ENCODE measurements at places on chromosomes 16 and 17.

DNA sequence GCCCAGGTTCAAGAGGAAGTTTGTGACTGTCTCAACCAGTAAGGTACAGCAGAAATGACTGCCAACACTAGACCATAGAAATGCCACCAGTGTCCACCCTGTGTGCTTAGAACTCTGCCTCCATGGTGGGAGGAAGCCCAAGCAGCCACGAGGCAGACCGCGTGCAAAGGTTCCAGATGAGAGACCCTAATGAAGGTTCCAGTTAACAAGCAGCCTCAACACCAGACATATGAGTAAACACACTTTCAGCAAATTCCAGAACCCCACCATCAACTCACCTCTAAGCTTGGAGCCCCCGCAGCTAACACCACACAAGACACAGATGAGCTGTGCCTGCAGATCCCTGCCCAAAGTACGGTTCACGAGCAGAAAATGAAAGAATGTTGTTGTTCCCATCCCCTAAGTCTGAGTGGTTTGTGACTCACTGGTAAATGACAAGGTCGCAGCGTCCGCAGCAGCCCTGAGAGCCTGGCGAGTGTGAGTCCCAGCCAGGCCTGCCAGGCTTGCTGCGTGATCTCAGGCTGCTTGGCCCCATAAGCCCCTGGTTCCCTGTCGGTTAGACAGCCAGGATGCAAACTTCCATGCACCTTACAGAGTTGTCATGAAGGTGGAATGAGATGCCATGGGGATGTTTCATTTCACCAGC lies 193.7 kb downstream of the C16orf95 start:
- DNase-seq: no peak

DNA sequence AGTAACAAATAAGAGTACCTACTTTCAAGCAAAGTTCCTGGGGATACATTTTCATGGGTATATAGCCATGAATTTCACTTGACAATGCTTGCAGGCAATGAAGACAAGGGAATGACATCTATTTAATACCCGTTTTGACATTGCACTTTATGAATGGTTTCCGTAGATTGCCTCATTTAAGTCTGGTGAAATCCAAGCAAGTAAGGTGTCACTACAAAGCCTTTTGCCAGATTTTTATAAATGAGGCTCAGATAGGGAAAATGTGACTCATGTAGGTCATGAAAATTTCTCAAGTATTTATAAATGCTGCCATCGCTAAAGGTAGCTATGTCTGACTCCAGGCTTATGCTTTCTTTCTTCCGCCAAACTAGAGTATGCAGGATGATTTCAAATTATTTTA lies 644.3 kb downstream of the CDH8 start:
- DNase-seq: no peak

DNA sequence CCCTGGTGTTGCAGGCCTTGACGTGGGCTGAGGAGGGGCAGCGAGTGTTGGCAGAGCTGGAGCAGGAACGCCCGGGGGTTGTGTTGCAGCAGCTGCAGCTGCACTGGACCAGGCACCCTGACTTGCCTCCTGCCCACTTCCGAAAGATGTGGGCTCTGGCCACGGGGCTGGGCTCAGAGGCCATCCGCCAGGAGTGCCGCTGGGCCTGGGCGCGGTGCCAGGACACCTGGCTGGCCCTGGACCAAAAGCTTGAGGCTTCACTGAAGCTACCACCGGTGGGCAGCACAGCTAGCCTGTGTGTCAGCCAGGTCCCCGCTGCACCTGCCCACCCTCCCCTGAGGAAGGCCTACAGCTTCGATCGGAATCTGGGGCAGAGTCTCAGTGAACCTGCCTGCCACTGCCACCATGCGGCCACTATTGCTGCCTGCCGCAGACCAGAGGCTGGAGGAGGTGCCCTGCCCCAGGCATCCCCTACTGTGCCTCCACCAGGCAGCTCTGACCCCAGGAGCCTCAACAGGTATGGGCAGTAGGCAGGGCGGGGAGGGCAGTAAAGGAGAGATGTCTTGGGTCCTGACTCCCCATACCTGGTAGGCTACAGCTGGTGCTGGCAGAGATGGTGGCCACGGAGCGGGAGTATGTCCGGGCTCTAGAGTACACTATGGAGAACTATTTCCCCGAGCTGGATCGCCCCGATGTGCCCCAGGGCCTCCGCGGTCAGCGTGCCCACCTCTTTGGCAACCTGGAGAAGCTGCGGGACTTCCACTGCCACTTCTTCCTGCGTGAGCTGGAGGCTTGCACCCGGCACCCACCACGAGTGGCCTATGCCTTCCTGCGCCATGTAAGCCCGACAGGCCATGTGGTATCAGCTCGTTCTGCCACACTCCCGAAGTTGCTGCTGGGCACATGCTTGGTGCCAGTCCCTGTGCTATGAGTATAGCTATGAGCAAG lies 5.6 kb downstream of the PLEKHG4 start:
- DNase-seq: no peak

- no peak for DNase-seq
These were observed 14.5 kb downstream of the ALDH3A2 start for GRCh38 chr17:19663097-19663496.

DNA sequence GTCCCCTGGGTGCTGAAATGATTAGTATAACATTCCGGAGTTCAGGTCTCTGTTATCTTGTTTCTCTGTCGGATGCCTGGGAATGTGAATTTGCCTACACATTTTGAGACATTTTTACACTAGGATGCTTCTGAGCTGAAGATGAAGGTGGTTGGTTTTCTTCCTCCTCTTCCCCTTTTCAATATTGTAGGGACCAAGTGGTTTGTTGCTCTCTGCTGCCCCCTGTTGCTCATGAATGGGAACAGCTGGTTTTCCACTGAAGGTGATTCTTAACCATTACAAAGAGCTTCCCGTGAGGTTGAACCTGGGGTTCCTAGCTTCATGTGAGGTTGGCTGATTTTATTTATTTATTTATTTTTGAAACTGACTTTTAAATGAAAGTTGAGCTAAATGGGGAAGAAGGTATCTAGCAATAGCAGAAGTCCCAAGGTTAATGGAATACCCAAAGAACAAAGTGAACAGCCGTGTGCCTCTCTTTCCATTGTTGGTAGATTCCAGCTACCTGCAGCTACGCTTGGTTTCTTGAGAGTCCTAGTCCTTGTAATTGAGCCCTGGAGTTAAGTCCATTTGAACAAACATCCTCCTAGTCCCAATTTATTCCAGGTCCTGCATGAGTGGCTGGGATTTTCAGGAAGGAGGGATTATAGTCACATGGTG lies 983.9 kb upstream of the EEF2KMT start:
- DNase-seq: no peak

- no peak for DNase-seq
These were observed 35.4 kb downstream of the SNX20 start for GRCh38 chr16:50645563-50646220.

DNA sequence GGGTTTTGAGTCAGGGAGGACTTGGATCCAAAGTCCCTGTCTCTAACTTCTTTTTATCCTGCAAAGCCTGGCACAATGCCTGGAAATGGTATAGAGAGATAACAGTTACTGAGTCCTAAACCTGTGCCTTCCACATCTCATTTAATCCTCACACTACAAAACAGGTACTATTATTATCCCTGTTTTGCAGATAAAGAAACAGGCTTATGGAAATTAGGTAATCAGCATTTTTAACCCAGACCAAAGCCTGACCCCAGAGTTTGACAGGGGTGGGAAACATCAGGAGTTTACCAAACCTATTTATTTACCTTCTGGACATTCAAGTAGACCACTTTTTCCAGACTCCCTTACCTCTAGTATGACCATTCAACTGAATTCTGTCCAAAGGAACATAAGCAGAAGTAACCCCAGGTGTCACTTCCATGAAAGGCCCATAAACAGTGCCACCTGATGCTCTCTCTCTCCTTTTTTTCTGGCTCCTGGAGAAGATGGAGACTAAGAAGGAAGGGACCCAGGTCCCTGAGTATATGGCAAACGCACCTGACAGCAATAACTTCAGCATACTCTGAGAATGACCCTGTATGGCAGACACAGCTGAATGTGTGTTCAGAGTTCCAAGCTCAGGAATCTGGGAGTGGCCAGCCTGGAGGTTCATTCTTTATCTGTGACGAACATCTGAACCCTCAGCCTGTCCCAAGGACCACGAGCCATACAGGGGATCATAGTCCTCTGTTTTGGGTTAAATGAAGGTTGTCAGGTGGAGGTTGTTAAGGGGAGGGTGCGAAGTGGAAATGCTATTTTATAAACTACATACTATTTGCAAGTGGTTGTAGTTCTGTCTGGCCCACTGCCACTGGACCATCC lies 62.7 kb downstream of the HLF start:
- DNase-seq: no peak

DNA sequence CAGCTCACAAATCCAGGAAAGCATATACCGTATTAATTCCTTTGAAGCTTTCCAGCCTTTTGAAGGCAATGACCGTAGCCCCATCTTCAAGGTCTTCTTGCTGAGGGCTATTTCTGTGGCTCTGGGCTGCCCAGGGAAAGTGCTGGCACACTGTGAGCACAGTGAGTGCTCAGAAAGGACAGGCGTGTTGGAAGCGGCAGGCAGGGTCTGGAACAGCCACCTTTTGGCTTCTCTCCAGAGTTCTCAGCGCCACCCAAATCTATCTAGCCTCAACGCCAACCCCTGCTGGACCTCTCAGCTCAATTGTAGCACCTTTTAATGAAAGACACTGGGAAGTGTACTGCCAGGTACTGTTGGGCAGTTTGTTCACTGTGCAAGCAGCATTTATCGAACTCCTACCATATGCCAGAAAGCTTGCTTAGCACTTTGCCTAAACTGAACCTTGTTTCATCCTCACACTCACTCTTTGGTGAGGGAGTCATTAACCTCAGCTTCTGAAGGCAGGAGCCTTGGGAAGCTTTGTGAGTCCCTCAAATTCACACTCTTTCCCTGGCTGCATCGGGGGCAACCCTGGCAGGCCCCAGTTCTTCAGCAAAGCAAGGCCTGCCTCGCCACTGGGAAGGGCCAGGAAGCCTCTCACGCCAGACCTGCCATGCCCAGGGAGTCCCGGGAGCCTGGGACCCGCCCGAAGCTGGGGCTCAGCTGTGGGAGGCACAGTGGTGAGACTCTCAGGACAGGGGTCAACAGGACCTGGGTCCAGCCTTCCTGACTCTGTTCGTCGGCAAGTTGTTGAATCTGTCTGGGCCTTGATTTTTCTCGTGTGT lies 13.5 kb upstream of the CIBAR2 start:
- DNase-seq: no peak

DNA sequence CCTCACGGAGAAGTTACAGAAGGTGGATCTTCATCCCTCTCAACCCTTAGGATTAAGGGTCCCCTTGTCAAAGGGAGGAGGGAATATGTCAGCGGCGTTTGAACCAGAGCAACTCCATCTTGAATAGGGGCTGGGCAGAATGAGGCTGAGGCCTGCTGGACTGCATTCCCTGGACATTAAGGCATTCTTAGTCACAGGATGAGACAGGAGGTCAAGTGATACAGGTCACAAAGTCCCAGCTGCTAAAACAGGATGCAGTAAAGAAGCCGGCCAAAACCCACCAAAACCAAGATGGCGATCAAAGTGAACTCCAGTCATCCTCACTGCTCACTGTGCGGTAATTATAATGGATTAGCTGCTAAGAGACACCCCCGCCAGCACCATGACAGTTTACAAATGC lies 36.7 kb downstream of the RBFOX3 start:
- no peak for DNase-seq

DNA sequence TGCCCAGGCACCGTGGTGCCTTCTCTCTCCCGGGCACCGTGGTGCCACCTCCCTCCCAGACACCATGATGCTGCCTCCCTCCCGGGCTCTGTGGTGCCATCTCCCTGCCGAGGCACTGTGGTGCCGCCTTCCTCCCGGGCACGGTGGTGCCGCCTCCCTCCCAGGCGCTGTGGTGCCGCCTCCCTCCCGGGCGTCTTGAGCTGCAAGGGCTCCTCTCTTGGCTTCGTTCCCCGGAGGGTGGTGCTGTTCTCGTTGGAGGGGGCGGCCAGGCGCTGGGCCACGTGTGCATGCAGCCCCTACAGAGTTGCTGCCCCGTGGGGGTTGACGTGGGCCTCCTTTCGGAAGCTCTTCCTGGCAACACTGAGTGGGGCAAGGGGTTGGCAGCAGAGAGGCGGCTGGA lies 8.2 kb downstream of the CENPX start:
- no peak for DNase-seq

DNA sequence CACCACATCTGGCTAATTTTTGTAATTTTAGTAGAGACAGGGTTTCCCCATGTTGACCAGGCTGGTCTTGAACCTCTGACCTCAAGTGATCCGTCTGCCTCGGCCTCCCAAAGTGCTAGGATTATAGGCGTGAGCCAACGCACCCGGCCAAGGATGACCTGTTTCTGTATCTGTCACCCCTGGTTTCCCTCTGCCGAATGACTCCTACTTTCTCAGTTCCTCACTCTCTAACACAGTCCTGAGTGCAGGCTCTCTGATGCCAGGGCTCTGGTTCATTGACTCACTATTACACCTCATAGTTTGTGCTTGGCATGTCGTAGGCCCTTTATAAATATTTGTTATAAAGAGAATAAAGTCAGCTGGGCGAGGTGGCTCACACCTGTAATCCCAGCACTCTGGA lies 10.7 kb upstream of the PRPF8 start:
- DNase-seq: no peak

GRCh38 chr17:64128787-64129514 lies 993 bp downstream of the ERN1 start:
- DNase-seq: no peak

GRCh38 chr17:19747829-19748806 lies at the start of gene ALDH3A1:
ALDH3A1 (minus strand) TSS chr17:19748298; CDS start chr17:19745129, 3,169 bp downstream.
- DNase-seq: no peak

DNA sequence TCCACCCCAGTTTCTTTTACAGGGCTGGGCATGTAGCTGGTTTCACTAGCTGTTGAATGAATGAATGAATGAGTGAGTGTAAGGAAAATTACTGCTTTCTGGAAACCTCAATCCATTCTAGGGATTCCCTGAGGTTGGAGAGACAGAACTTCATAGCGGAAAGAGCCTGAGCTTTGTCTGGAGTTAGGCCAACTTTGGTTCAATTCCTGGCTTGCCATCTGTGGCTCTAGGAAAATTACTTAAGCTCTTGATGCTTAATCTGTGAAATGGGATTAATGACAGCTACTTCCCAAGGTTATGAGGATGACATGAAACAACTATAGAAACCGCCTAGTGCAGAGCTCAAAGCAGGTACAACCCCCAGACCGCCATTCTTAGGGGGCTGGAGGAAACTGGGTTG lies 76.3 kb upstream of the AXIN2 start:
- no peak for DNase-seq

- DNase-seq: no peak
These were observed 1.9 kb upstream of the NFAT5 start for GRCh38 chr16:69563605-69564580.

GRCh38 chr17:1027044-1027443 lies 30.1 kb downstream of the TIMM22 start:
- DNase-seq: no peak

DNA sequence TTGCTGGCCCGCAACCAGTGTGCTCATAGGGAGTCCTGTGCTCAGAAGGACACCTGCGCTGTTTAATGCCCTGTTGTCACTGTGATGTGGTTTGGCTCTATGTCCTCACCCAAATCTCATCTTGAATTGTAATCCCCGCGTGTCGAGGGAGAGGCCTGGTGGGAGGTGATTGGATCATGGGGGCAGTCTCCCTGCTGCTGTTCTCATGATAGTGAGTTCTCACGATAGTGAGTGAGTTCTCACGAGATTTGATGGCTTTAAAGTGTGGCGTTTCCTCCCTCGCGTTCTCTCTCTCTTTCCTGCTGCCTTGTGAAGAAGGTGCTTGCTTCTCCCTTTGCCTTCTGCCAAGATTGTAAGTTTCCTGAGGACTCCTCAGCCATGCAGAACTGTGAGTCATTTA lies 66.8 kb downstream of the AKAP1 start:
- no peak for DNase-seq

- no peak for DNase-seq
These were observed 11.6 kb downstream of the MGRN1 start for GRCh38 chr16:4636196-4636595.
